ENCODE measurements at places on chromosomes 2 and 18.

DNA sequence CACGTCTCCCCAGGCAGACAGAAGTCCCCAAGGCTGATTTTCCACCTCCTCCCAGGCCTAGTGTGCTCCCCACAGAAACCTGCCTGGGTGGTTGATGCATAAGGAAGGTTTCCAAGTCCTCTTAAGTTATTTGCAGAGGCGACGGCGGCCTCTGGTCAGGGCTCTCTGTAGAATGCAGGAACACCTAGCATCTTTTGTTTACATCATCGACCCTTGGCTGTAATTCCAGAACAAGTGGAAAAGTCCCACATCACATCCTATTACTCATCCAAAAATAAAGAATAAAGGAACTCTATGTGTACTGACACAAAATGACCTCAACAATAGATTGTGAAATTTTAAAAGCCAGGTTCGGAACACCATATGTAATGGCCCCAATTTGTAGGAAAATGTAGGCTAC, 211.1 kb downstream of the ALPK2 start:
- no peak for DNase-seq

DNA sequence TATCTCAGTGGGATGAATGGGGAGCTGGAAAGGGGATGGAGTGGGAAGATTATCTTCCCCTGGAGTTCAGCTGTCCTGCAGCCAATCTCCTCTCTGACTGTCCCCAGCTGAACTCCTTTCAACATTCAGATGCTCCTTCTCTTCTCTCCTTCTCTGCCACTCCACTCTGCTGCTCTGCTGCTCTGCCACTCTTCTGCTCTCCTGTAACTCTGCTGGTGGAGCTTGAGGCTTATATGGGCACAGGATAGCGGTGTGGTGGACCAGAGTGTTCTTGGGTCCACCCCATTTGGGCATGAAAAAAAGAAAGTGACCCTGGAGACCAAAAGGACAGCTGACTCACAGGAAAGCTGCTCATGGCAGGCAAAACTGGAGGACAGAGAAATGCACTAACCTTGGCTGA, 26.6 kb downstream of the FAHD2B start:
- no peak for DNase-seq

DNA sequence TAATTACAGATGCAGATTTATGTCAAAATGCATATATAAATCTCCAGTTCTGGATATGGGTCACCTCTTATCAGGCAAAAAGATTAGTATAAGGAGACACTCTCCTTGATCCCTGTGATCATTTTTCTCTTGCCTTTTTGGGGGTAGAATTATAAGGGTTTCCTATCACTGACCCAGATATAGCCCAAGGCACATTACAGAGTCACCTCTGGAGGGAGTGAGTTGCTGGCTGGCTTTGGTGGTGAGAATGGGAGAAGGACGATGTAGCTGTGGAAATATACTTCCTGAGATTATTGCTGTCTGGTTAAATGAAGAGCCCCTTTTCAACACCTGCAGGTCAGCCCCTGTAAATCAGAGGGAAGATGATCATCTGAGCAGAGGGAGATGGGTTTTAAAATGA, 418.7 kb downstream of the MTX2 start:
- no peak for DNase-seq

GRCh38 chr2:240309214-240309613, 126.2 kb upstream of the GPC1 start:
- no peak for DNase-seq

DNA sequence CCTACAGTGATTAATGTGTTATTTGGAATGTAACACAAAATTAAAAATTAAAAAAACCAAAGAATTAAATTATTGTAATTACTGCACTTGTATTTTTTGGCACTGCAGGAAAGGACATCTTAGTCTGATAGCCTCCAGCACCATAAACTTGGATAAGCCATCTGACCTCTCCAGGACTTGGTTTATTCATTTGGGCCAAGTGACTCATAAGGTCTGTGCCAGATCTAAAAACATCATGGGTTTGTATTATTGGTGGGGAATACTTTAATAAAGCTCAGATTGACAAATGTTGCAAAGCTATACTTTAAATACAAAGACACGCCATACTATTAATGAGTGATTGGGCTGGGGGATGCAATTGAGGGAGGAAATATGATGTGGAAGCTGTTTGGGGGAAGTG, 225.2 kb downstream of the ZNF521 start:
- no peak for DNase-seq

- no peak for DNase-seq
Observed at GRCh38 chr2:160005908-160006307, 56.5 kb downstream of the PLA2R1 start.

DNA sequence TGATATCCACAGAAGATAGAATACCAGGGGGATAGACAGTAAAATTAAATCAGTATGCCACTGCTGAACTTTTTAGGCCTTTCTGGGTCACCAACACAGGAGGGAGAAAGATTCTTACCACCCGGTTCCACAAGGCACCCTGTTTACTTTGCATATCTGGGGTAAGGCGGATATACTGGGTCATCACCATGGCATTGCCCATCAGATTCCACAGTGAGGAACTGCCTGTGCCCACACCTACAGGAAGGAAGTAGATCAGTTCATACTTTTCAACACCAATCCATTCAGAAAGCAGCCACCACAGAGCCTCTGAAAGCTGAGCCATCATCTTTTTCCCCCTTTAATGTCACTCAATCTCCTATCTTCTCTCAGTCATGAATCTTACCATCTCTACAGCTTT, 2.0 kb downstream of the LMAN2L start:
- DNase-seq = no peak

DNA sequence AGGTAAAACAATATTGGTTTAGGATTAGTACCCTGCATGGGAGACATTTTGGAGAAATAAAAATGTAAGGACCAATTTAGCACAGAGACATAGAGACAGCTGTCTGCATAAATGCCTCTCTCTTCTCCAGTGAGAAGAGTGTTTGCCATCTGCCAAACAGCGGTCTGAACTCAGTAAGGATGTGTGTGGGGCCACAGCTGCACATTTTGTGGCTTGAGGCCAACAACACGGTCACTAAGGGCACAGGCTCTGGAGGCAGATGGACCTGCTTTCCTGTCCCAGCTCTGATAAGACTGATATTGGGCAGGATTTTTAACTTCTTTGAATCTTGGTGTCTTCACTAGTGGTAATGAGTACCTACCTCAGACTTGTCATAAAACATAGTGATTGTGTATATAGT, 10.2 kb downstream of the ZBTB14 start:
- DNase-seq = no peak
